ENCODE measurements at places on chromosomes 6 and 20.

- no peak for DNase-seq
These were observed 198.6 kb downstream of the TMEM242 start for GRCh38 chr6:157124485-157125254.

GRCh38 chr6:106250953-106251352 is 74.6 kb downstream of the ATG5 start:
- DNase-seq, result no peak

GRCh38 chr6:149318581-149319286 is 1.2 kb downstream of the TAB2 start:
- DNase-seq, result no peak

DNA sequence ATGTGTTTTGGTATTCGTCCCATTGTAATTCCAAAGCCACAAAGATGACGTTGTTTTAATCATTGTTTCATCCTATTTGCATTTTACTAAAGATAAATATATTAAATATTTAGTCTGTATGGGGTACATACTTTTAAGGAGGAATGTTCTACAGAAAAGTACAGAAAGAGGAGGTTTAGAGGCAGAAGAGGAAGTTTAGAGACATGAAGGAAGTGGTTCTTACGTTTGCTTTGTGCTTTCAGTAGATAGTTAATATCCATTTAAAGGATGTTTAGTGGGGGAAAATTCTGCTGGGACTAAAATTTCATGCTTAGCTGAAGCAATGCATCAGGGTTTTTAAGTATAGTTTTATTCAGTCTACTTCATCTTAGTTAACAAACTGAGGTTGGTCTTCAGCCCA is 116.6 kb downstream of the CRYBG1 start:
- DNase-seq, result no peak

DNA sequence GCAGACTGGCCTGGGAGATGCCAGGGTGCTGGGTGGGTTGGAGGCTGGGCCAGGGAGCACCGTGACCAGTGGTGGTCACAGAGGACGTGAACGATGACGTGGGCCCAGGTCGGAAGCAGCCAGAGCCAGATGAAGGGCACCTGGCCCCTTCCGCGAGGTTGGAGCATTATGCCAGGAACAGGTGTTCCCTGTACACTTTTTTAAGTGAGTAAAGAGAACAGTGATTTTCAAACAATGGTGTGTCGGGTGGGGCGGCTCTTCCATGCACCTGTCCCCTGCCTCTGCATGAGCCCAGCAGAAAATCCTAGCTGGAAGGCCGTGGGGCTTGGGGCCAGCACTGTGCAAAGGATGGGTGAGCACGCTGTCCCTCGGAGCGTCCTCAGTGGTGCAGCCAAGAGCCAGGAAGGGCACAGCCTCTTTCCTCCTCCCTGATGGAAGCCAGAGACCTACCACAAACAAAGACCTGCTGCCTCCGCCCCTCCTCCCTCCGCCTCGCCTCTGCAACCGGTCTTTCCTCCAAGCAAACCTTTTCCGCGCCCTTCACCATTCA is 350.5 kb downstream of the ZFAND3 start:
- no peak for DNase-seq

DNA sequence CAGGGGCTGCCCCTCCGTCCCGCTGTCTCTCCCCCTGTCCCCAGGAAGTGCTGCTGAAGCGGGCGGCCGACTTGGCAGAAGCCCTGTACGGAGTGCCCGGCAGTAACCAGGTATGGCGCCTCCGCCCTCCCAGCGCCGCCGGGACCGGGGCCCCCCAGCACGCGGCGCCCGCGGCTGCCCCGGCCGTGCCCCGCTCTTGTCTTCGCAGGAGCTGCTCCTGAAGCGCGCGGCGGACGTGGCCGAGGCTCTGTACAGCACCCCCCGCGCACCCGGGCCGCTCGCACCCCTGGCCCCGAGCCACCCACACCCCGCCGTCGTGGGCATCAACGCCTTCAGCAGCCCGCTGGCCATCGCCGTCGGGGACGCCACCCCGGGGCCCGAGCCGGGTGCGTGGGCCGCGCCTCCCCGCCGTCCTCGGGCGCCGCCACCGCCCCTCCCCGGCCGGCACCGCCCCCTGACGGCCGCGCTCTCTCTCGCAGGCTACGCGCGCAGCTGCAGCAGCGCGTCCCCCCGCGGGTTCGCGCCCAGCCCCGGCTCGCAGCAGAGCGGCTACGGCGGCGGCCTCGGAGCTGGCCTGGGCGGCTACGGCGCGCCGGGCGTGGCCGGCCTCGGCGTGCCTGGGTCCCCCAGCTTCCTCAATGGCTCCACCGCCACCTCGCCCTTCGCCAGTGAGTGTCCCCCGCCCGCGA is 48.4 kb downstream of the CPXM1 start:
- DNase-seq, result no peak

DNA sequence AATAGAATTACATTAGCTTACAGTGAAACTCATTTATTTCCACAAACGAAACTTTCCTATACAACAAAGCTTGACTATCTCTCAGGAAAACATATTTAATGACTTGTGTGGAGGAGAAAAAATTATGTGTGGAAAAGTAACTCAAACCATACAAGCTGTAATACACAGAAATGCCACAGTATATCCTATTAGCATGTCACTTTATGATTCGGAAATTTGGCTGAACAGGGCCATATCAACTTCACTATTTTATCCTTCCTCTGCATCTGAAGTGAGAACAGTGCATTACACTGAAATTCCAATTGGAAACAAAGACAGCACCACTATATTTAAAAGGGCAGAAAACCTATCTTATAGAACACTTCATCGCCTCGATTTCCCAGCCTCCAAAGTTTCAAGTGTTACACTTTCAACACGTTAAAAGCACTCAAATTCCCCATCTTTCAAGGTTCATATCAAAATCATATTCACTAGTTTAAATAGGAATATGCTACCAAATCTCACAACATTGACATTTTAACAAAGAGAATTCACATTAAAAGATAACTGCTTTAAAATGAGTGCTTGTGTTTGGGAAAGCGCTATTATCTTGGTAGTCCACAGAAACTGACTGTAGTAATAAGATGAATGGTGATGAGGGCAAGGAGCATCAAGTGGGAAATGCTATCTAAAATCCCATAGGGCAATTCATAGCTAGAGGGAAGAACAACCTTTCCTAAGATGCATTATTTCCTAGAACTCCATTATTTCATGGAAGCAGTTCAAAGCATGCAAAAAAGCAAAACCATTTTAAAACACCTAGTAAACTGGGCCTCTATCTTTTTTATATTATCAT is 1.8 kb downstream of the REV3L start:
- no peak for DNase-seq

GRCh38 chr20:51627586-51627985 is 85.1 kb upstream of the NFATC2 start:
- DNase-seq, result no peak

DNA sequence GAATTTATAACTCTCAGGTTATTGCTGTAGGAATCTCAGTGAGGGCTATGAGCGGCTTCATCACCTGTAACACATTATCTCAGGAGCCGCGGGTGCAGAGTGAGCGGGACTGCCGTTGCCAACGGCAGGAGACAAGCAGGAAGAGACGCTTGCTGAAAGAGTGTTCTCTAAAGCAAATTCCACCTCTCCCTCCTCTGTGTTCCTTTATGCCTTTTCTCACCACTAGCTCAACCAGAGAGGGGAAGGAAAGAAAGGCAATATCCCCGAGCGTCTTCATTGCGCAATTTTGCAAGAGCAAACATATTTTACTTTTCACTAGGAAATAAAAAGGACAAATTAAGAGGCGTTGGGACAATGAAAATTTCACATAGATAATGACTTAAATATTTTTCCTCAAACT is 185.2 kb upstream of the EXOC2 start:
- DNase-seq, result no peak

DNA sequence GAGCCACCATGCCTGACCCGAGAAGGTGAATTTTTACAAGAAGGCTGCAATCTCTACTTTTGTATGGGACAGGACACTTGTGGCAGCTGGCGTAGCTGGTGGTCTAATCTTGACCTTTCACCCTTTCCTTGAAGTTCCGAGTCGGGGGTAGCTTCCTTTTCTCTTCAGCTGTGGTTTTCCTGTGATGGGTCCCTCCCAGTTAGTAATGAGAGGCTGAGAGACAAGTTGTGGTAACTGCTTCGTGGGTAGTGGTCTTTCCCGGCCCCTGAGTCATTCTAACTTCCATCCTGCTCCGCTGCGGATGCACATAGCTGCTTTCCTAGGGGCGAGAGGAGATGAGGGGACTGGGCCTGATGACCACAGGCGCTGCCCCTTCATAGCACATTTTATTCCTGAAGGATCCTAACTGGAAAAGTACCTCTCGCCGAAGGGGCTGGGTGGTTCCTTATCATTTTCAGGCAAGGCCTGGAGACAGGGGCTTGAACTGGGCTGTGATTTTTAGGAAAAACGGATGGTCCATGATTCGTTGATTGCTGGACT is 3.1 kb downstream of the SYNJ2 start:
- DNase-seq, result no peak

DNA sequence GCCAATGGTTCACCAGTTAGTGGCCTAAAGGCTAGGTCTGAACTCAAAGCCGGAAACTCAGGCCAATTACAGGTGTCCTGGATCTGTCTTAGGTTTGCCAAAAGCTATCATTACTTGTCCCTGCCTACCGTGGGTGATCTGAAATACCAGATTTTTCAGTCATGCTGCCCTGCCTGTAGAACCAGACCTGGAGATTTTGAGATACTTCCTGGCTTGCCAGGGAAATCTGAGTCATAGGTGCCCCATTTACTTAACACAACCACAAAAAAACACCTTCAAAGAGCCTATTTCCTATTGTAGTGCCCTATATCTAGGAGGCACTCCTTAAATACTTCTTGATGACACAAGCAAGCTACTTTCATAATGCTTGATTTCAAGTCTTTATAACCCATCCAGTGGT is 13.9 kb upstream of the RANBP9 start:
- DNase-seq, result no peak

- DNase-seq, result no peak
These were observed 13.1 kb downstream of the CEP85L start for GRCh38 chr6:118638288-118638687.
